ENCODE measurements at places on chromosomes 13 and 19. TPM values are rescaled to one million over a fixed set of nuclear protein-coding genes. Genes with fewer than 3 reads are reported as not detected.

GRCh38 chr19:52748336-52748950, 13.6 kb upstream of the ZNF611 start:
- no peak for DNase-seq

LILRA1 gene
- total RNA-seq, result not detected

- no peak for DNase-seq
Measured at GRCh38 chr13:21324803-21325202, 134.3 kb downstream of the ZDHHC20 start.

GRCh38 chr13:79880818-79881217, 399.9 kb downstream of the NDFIP2 start:
- DNase-seq, result no peak

ZNF253 gene
- total RNA-seq, result 7.5 TPM

DNA sequence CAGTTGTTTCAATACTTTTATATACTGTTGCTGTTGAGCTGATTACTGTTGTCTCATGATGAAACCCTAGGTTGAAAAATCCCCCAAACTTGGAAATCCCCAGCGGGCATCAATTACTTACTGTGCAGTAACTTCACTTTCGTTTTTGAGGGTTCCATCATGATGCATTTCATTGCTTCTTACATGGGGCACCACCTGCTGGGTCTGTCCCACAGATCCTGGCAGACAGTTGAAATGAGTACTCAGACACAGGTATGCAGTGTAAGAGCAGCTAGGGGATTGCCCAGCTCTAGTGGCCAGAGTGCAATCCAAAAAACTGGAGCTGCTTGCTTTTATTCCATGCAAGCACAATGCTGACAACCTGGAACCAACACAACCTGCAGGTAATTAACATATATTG, 132.5 kb upstream of the ZNF91 start:
- no peak for DNase-seq

- DNase-seq, result no peak
Measured at GRCh38 chr19:10719466-10719961, 1.6 kb downstream of the DNM2 start.

DNA sequence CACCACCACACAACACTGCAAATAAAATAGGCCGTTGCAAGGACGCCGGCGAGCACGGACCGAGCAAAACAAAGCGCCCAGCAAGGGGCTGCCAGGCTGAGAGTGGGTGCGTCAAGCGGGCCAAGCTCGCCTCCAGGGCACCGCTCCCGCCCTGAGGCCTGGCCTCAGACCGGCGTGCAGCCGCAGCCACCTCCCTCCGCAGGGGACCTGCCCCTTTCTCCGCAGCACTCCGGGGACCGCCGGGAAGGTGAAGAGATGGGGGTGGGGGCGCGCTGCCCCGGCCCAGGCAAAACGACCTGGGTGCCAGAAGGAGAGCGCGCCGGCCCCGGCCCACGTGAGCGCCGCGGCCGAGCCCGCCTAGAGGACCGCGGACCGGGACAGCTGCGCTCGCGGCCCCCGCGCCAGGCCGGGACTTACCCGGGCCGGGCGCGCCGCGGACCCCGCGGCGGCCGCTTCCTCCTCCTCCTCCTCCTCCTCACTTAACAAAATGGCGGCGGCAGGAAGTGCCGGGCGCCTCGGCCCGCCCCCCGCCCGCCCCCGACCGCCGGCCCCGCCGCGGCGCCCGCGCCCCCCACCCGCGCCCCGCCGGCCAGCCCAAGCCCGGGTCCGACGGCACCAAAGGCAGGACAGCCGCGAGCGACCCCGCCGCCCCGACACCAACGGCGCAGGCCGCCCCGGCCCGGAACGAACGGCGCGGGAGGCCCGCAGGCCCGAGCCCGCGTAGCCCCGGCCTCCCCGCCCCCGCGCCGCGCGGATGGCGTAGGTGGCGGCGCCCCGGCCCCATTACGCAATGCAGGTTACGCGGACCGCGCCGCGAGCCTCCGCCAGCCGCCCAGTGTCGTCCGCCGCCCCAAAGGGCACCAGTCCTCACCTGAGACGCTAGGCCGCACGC, 674 bp downstream of the BRD4 start:
- no peak for DNase-seq

- no peak for DNase-seq
Measured at GRCh38 chr19:4897146-4897545, 5.5 kb downstream of the ARRDC5 start.

TMPRSS9 gene
- not detected for total RNA-seq

PDE4C gene
- total RNA-seq, result not detected

All from lower leg skin (tissue), 4 donors.